ENCODE measurements at places on chromosomes 3 and 15.

DNA sequence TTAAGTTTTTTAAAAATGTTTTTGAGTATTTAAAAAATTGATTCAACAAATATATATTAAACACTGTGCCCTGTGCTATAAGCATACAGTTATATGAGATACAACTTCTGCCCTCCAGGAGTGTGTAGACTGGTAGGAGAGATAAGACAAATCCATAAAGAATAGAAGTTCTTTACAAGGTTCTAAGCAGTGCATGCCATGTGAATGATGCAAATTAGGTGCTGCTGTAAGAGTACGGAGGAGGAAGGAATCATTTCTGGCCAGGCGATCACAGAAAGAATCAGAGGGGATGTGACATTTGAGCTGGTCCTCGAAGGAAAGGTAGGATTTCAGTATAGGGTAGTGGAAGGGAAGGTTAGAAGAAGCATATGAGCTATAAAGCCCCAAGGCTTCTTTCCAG, 14.0 kb downstream of the MAPKBP1 start:
- DNase-seq, result no peak

- DNase-seq, result no peak
Observed at GRCh38 chr3:12559520-12559919, 2.6 kb downstream of the MKRN2 start.

DNA sequence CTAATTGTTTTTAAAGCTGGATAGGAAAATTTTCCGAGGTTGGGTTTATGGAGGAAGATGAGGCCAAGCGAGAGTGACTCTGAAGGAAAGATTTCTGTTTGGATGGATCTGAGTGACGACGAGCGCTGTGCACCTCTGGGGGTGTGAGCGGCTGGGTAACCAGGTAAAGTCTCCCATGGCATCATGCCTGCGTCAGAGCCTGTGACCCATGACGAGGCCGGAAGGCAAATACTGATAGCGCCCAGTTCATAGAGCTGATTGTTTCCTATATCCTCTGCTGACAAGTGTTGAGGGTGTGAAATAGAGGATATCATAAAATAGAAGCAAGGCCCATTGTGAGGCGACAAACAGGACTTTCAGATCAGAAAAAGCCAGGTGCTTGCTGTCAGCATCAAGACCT, 33.7 kb upstream of the MAGEF1 start:
- no peak for DNase-seq

DNA sequence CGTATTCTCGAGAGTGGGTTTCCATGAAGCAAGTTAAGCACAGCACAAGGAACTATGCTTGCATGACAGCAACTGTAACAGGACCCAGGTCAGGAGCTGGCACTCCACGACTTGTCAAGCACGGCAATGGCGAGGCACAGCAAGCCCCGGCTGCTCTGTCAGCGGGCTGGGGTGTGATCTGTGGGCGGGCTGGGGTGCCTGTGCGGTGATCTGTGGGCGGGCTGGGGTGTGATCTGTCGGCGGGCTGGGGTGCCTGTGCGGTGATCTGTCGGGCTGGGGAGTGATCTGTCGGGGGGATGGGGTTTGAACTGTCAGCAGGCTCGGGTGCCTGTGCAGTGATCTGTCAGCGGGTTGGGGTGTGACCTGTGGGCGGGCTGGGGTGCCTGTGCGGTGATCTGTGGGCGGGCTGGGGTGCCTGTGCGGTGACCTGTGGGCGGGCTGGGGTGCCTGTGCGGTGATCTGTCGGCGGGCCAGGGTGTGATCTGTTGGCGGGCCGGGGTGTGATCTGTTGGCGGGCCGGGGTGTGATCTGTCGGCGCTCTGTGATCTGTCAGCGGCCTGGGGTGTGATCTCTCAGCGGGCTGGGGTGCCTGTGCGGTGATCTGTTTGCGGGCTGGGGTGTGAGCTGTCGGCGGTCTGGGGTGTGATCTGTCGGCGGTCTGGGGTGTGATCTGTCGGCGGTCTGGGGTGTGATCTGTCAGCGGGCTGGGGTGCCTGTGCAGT, 205.7 kb downstream of the XXYLT1 start:
- DNase-seq, result no peak

GRCh38 chr3:37510755-37511154, 336.4 kb upstream of the LRRFIP2 start:
- DNase-seq, result no peak

GRCh38 chr3:127224118-127224517, 31.2 kb downstream of the PRR23E start:
- DNase-seq, result no peak

DNA sequence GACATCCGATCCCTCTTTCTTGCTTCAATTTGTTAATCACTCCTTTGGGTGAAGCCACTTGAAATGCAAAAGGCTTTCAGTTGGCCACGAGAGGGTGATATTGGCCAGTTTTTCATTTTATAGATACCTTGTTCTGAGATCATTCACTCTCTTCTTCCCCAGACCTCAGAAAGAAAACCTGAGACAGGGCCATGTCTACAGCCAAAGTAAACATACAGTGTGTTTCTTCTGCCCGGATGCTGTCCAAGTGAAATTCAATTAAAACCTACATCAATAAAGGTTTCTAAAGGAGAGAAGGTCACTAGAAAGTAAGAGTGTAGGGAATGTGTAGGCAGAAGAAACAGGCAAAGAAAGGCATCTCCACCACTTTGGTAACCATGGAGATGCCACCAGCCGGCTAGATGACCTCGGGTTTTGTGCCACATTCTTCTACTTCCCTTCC, 39.5 kb upstream of the FMN1 start:
- no peak for DNase-seq

GRCh38 chr3:98504539-98504938, 7.1 kb downstream of the OR5K2 start:
- DNase-seq, result no peak

DNA sequence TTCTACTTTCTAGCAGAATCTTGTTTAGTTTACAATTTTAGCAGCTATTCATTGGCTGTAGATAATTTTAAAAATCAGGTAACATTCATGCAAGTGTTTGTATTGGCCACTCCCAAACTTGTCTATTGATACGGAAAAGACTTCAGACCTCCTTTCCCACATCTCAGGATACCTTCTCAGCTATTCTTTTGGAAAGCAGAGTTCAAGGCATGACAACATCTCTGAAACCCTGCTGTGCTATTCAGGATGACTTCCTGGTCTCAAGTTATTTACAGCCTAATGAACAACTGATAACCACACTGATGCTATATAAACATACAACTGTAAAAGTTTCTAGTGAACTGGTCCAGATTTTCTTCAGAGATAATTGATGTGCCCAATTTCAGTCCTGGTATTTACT, 55.8 kb downstream of the DZIP3 start:
- no peak for DNase-seq

GRCh38 chr15:84797212-84797611, 19.9 kb upstream of the ALPK3 start:
- no peak for DNase-seq

DNA sequence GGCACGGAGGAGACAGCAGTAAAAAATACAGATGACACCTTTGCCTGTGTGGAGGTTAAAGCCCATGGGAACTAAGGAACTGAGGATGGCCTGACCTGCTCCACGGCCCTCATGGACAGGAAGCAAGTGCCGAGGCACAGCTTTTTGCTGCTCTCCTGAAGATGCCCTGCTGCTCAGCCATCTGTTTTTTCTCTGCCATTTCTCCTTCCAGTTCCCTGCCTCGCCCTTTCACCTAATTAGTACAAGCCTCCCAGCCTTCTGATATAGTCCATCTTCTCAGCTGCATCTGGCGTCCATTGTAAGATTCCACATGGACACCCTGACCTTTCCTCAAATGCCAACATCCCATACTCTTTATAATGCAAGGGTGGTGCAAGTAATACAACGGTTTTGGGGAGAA, 11.8 kb upstream of the CXCR6 start:
- DNase-seq, result no peak

GRCh38 chr3:94249491-94250079, 186.7 kb downstream of the NSUN3 start:
- DNase-seq, result peak; percentile 59

DNA sequence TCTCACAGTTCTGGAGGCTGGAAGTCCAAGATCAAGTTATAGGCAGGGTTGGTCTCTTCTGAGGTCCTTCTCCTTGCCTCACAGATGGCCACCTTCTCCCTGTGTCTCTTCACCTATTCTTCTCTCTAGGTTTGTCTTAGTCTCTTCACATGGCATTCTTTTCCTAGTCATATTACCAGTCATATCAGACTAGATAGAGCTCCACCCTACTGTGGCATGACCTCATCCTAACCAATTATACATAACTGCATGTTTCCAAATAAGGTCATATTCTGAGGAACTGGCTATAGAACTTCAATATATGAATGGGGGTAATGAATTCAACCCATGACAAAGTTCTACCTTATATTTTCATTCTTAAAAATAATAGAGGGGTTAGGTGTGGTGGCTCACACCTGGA, 196.4 kb upstream of the UBE3A start:
- no peak for DNase-seq

GRCh38 chr3:52339612-52340011, 23.5 kb downstream of the DNAH1 start:
- DNase-seq, result peak; percentile 68

- DNase-seq, result no peak
Observed at GRCh38 chr15:70195171-70195570, 97.5 kb upstream of the TLE3 start.

DNA sequence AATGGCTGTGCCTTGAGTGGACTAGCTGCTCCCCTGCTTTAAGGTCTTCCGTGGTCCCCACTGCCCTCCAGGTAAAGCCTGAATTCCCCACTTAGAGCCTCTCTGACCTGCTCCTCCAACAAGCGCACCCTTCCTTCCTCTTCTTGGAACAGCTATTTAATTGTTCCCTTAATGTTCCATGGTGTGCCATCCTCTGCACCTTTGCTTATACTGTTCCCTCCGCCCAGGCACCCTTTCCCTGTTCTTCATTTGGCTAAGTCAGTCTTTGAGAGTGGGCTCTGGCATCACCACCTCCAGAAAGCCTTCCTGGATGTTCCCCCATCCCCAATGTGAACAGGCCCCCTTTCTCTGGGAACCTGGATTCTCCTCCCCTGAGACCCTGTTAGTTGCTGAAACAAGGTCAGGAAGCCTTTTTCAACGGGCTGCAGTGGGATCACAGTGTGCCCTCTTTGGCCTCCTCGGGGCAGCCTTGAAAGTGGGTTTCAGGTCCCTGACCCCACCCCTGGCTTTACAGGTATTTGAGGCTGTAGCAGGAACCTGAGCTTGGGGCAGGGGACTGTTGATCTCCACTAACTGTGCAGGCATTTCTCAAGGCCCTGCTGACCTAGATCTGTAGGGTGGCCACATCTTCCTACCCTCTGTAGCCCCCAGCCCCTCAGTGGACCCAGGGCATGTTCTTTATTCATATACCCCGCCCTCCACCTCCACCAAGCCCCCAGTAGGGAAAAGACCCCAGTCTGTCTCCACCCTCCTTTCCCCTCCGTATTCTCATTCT, 5.0 kb downstream of the ISLR start:
- DNase-seq, result no peak

GRCh38 chr3:127779747-127780146, 42.6 kb downstream of the MGLL start:
- DNase-seq, result no peak

GRCh38 chr3:14256046-14256445, 77.4 kb downstream of the LSM3 start:
- DNase-seq, result no peak

DNA sequence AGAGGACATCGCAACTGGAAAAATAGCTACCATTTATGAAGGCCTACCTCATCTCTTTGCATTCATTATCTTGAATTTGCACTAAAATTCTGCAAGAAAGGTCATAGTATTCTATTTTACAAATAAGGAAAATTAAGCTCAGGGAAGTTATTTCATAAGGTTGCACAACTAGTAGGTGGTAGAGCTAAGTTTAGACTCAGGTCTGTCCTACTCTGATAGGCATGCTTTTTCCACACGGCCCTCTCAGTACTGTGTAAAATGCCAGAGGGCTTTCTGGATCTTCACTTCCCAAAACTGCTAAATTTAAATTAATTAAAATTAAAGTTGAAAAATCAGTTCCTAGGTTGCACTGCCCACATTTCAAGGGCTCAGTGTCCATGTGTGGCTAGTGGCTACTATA, 18.3 kb downstream of the MAP2K1 start:
- DNase-seq, result no peak

All from HuH-7 (cell line).